ENCODE measurements at places on chromosomes 16 and 17.

- DNase-seq = no peak
Observed at GRCh38 chr17:15247891-15248529, 17.1 kb downstream of the PMP22 start.

- DNase-seq = no peak
Observed at GRCh38 chr17:55652825-55653224, 69.8 kb downstream of the TMEM100 start.

- DNase-seq = no peak
Observed at GRCh38 chr17:17022011-17022410, 20.2 kb upstream of the MPRIP start.

DNA sequence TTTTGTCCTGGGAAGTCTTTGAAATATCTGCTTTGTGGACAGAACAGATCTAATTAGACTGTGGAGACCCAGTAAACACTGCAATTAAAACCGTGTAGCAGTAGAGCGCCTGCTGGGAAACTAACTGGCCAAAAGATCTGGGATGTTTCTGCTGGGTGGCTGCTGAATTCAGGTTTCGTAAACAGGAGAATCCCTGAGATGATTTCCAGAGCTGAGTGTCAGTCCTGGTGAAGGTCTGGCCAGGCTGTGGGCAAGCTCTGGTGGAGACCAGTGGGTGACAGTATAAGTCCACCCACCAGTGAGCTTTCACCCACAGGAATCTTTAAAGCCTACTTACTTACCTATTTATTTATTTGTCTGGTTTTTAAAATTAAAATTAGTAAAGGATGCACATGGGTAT is 257.2 kb downstream of the IRF8 start:
- DNase-seq = no peak

GRCh38 chr17:1174263-1174880 is 5.4 kb downstream of the ABR start:
- no peak for DNase-seq

GRCh38 chr16:85719605-85720301 is 31.0 kb upstream of the GINS2 start:
- no peak for DNase-seq

DNA sequence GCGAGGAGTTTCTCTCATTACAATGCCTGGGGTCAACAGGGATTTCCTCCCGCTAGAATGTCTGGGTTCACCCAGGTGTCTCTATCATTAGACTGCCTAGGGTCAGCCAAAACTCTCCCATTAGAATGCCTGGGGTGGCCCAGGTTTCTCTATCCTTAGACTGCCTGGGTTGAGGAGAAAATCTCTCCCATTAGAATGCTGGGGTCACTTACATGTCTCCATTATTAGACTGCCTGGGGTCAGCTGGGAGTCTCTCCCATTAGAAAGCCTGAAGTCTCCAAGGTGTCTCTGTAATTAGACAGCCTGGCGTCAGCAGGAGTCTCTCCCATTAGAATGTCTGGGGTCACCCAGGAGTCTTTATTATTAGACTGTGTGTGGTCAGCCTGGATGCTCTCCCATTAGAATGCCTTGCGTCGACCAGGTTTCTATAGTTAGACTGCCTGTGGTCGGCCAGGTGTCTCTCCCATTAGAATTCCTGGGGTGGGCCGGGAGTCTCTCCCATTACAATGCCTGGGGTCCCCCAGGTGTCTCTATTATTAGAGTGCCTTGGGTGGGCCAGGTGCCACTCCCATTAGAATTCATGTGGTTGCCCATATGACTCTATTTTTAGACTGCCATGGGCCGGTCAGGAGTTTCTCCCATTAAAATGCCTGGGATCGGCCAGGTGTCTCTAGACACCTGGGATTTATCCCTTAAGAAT is 2272.1 kb downstream of the TP53TG3F start:
- no peak for DNase-seq

DNA sequence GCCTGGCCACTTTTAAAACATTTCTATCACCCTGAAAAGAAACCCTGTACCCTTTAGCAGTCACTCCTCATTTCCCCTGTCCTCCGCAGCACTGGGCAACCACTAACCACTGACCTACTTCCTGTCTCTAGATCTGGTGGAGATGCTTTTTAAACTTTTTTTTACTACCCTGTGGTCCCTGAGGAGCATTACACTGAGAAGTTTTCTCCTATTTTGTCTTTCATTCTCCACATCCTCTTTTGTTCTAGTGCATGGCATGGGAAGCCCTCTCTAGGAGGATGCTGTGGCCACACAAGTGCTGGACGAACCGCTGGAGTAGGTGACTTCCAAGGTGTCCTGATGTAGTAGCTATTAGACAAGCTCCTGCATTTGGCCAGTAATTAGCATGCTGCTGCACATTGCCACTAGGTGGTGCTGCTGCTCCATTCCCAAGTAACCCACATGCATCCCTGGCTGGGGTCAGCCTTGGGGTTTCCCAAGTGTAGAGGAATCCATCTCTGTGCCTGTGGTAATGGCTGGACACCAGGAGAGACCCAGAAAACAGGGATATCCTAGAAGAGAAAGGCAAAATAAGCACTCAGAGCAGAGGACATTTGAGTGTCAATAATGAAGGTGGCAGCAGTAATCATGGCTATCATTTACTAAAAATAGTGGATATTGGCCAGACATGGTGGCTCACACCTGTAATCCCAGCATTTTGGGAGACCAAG is 143.8 kb upstream of the CRHR1 start:
- DNase-seq = peak; percentile 80

DNA sequence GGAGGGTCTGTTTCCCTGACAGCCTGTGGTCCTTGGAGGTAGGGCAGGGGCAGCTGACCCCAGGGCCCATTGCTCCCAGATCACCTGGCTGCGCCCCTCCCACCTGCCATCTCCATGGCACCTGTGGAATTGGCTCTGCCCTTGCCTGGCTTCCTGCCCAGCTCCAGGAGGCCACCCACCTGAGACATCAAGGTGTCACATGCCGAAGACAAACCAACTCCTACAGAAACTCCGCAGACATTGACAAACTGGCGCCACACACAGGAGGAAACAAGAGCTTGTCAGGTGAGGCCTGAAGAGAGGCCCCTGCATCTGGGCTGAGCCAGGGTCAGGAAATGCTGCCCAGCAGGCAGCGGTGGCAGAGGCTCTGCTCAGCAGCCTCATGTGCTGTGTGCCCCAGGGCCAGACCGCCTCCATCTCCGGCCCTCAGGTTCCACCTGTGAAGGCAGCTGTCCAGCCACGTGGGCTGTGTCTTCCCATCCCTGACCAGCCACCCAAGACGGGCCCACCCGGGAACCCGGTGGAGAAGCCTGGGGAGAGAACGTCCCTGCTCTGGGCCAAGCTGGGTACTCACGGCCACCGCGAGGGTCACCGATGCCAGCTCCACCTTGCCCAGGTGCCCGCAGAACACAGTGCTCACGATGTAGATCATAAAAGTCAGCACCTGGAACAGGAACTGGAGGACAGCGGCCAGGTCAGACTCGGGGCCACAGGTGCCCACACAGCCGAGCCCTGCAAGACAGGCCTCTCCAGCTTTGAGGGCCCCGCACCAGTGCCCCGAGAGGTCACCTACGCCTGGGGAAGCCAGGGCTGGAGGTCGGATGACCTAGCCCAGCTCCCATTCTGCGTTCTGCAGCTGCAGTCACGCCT is 1.6 kb downstream of the SLC47A2 start:
- DNase-seq = no peak

DNA sequence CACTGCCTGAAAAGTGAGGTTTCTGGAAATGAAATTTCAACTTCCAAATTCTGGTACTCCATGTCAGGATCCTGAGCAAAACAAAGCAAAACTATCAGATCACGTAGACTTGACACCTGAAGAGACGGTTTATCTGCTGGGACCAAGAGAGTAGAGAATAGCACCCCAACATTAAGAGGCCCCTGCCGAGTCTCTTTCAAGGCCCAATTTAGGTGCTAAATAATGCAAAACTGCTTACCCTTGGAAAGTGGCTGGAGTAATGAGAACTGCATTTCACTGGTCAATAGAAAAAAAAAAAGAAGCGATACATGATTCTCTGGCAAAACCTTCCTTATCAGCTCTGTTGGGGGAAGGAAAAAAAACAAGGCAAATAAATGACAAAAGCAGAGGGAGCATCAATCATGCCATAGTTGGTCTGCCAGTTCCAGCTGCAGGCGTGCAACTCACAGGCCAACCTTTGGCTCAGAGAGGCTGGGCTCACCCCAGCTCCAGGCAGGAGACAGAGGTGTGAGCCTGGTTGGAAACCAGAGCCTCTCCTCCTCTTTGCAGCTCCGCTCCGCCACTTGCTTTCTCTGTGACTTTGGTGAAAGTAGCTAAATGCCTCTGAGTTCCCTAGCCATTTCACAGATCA is 595.2 kb downstream of the TOX3 start:
- DNase-seq = no peak

- no peak for DNase-seq
Observed at GRCh38 chr16:66326991-66327513, 39.4 kb upstream of the CDH5 start.

- no peak for DNase-seq
Observed at GRCh38 chr17:58277107-58277801, 3.5 kb downstream of the MPO start.

GRCh38 chr17:31488982-31489294 is 97.5 kb downstream of the RAB11FIP4 start:
- no peak for DNase-seq

DNA sequence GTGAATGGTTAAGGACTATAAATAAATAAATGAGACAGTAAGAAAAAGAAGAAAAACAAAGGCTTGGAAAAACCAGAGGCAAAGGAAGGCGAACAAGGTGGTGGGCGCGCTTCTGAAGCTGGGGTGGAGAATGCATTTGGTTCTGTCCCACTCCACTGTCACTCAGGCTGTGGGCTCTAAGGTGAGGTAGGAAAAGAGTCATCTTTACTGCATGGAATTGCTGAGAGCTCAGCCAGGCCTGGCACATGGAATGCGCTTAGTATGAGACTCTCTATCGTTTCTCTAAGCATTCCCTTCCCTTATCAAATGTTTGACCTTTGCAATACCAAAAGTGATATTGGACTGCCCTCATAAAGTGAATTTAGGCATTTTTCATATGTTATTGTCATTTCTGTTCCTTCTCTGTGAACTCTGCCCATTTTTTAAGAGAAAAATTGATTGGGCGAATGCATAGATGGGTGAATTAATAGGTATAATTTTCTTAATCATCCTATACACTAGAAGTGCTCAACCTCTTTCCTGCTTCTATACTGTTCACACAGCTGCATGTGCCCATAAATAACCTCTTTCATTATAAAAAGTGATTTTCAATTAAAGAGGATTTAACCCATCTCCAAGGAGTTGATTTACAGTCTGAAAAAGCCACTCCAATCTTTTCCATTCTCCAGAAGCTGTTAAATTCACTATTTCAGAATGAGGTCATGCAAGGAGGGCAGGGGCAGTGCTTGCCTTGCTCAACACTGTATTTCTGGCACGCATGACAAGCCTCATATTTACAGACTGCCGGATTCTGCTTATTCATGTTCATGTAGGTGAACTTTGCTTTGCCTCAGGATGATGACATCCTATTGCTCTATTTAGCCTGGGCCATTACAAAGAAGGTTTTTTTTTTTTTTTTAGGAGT is 87.7 kb downstream of the MYH10 start:
- DNase-seq = no peak

GRCh38 chr16:9817586-9817985 is 364.6 kb downstream of the GRIN2A start:
- DNase-seq = no peak

- DNase-seq = no peak
Observed at GRCh38 chr17:14052886-14053615, 16.3 kb upstream of the COX10 start.

GRCh38 chr17:69501591-69502468 is 87.3 kb downstream of the MAP2K6 start:
- DNase-seq = no peak

- DNase-seq = no peak
Observed at GRCh38 chr16:15716694-15717447, 66.8 kb downstream of the NDE1 start.

DNA sequence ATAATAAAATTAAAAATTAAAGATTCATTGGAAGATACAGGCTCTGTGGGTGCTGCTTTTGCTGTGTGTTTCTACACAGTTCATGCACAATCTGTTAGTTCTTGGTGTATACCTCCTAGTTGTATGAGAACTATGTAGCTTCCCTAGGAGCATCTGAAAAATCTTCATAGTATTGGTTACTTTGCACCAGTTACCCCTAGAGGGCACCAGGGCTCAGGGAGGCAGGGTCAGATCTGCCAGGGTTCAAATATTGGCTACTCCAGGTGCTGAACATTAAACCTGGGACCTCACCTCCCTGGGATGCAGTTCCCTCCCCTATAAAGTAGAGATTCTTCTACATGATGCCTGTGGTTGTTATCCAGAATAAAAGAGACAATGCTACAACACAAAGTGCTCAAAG is 583.0 kb upstream of the CDH11 start:
- no peak for DNase-seq

- DNase-seq = no peak
Observed at GRCh38 chr17:61352408-61352770, 47.3 kb upstream of the TBX2 start.

DNA sequence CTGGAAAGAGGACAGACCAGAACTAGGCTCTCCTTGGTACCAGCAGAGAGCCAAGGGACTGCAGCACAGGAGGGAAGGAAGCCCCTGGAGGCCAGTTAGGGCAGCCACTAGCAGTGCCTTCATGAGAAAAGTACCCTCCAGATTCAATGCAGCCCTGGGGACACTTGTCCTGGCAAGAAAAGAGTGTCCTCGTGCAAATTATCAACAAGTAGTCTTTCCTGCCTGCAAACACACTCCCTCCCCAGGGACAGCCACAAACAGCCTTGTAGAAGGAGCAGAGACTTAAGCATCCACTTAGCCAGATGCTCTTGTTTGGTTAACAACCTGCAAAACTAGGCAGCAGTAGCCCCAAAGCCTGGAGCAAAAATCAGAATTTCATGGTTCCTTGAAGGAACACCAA is 24.3 kb downstream of the CENPV start:
- no peak for DNase-seq

- peak; percentile 42 for DNase-seq
Observed at GRCh38 chr16:88957887-88958577, 19.0 kb downstream of the CBFA2T3 start.

- no peak for DNase-seq
Observed at GRCh38 chr16:60271781-60272180, 1537.7 kb upstream of the GOT2 start.

- peak; percentile 66 for DNase-seq
Observed at GRCh38 chr17:3647769-3648555, 11.4 kb downstream of the CTNS start.

- DNase-seq = no peak
Observed at GRCh38 chr17:30208214-30208613, 27.3 kb downstream of the SLC6A4 start.
